GM10248 (cell line): ENCODE measurements at places on chromosomes 3 and 15.
A peak's percentile ranks its signal among the peaks of the same experiment; 100 is the strongest.

DNA sequence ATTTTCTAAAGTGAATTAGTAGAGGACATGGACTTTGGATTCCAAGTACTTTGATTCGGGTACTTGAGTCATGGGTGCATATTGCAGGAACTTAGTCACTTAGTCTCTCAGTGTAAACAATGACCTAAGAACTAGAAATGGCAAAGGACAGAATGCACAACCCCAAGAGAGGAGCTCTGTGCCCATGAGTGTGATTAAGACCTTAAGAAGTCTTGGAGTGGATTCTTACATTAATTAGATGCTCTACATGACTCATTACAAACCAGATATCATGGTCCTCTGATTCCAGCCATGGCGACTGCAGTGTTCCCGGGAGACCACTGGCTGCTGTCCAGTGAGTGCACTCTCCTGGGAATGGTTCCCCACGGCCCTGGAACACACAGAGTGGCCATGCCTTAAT, 251.5 kb downstream of the GABRG3 start:
- no peak for DNase-seq

DNA sequence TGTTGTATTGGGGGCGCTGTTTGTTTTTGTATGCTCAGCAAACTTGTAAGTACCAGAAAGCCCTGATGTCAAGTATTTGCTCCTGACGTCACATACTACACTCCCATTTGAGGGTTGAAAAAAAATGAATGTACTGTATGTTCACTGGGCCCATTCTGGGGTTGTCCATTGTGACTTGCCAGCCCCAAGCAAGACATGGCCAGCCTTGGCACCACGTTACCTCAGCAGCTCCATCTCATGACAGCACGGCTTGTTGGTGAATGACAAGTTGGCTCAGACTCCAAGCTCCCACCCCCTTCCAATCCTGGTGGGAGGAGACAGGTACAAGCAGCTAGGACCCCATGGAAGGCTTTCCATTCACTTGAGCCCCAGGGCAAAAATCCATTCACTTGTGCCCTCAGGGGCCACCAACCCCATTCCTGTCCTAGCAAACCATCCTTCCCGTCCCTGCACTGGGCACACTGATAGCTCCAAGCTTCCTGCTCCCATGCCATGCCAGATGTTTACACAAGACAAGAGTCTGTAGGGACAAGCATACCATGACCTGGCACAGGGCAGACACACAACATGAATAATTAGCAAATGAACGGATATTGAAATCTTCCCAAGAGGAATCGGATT, 1.6 kb downstream of the PHGR1 start:
- DNase-seq = no peak

- DNase-seq = no peak
These were observed 14.3 kb downstream of the CXCR6 start for GRCh38 chr3:45957586-45957985.

- no peak for DNase-seq
These were observed 270.8 kb upstream of the TOPAZ1 start for GRCh38 chr3:43970920-43971319.

DNA sequence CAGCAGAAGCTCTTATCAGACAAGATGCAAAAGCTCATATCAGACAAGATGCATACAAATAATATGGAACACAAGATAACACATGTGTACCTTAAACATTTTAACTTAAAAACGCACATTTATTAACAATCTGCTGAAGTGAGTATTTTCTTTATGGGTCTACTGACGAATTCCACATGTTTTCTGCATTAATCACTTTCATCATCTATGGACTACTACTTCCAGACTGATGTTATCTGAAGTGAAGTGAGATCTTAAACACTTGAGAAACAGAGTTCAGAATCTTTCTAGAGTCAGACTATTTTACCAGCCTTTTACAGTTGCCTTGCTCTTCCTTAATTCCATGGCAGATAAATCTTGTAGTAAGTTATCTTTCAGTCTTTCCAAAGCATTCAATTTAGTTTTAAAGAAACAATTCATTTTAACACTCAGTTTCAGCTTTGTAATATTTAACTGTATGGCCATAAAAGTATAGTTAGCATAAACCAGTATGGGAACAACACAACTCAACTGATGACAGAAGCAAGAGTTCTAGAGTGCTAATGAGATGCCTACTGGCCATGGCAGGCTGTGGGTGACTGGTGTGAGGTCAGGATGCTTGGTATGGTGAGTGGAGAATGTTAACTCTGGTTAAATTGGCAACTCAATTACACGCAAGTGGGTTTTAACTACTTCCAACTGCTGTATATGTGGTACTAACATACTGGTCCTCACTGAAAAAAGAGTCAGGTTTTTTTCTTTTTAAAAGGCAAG, 9.8 kb downstream of the CMTM6 start:
- DNase-seq = no peak

DNA sequence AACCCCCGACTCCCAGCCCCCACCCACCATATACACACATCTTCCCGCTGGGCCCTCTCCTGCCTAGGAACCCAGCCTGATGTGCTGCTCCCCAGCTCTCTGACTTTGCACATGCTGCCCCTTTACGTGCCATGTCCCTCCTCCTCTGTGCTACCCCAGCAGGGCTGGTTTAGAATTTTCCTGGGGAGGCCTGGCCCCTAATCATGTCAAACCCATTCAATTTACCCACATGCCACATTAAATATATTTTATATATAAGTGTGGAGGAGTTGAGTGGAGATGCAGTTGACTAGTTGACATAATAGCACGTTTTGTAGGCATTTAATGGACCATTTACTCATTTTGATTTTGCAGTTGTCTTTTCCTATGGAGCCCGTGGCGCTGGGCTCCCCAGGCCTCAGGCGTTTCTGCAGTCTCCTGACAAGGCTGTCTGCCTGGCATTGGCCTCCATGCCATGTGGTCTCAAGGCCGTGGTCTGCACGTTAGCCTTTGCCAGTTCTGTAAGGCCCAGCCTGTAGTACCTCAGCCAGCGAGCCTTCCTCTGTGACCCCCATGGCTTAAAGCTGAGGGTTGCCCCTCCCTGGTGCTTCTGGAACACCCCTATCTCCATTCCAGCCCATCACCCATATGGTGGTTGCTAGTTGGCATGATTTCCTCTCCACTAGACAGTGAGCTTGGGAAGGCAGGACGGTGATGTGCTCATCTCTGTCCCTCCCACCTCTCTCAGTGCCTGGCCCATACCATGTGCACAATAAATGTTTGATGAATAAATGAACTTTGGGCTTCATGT, 155.8 kb downstream of the TLE3 start:
- no peak for DNase-seq

GRCh38 chr3:16406166-16406565, 107.3 kb downstream of the RFTN1 start:
- DNase-seq = no peak

- no peak for DNase-seq
These were observed 32.6 kb upstream of the SPTBN5 start for GRCh38 chr15:41926185-41927056.

DNA sequence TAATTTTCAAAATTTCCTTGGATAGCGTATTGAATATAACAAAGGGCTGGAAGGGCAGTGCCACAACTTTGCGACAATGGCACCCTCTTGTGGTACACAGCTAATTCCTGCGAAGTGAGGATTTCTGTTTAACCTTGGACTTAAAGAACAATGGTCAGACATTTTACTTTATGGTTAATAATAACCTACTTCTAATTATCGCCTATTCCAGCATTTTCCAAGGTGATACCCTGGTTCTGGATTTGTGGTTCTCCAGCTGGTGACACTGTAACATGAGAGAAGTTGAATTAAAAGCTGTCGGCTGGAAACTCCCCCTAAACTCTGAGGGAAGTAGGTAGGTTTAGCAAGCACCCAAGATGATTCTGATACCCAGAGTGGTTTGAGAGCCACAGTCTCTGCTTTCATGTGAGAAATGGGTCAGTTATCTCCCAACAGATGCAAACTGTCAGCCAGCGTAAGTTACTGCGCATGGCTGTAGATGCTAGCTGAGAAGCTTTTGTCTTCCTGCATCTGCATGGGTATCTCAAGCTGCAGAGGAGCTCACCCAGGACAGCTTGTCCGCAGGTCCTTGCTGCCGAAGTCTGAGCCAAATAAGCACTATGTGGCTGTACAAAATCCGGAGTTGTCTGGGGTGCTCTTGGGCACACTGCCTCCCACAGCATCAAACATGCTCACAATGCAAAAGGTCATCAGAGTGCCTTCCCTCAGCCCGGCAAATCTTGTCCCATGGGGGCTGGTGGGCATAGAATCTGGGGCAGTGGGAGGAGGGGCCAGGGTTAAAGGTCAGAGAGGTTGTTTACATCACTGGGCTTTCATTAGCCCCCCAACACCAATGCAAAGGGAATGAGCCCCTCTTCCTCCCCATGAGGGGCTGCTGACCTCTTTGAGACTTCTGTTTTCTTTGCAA, 6.6 kb upstream of the CHSY1 start:
- peak; percentile 48 for DNase-seq

- no peak for DNase-seq
These were observed 22.3 kb downstream of the SEMA5B start for GRCh38 chr3:123005291-123005690.

- DNase-seq = no peak
These were observed 149.0 kb downstream of the PDZRN3 start for GRCh38 chr3:73475717-73476116.

- no peak for DNase-seq
These were observed 15.6 kb downstream of the MEX3B start for GRCh38 chr15:82030176-82030575.

- no peak for DNase-seq
These were observed 32.3 kb upstream of the LEKR1 start for GRCh38 chr3:156793851-156794250.

- DNase-seq = no peak
These were observed 84.2 kb upstream of the ABHD2 start for GRCh38 chr15:89003865-89004725.

DNA sequence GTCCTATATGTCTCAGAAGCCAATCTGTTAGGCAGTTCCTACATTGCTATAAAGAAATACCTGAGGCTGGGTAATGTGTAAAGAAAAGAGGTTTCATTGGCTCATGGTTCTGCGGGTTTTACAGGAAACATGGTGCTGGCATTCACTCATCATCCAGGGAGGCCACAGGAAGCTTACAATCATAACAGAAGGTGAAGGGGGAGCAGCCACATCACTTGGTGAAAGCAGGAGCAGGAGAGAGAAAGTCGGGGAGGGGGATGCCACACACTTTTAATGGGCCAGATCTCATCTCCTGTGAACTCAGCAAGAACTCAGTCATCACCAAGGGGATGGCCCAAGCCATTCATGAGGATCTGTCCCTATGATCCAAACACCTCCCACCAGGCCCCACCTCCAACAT, 9.1 kb downstream of the SLC49A4 start:
- DNase-seq = no peak

- DNase-seq = no peak
These were observed 127.1 kb upstream of the SMAD3 start for GRCh38 chr15:66938114-66938830.

- no peak for DNase-seq
These were observed 185.1 kb upstream of the AGTR1 start for GRCh38 chr3:148512648-148513047.

DNA sequence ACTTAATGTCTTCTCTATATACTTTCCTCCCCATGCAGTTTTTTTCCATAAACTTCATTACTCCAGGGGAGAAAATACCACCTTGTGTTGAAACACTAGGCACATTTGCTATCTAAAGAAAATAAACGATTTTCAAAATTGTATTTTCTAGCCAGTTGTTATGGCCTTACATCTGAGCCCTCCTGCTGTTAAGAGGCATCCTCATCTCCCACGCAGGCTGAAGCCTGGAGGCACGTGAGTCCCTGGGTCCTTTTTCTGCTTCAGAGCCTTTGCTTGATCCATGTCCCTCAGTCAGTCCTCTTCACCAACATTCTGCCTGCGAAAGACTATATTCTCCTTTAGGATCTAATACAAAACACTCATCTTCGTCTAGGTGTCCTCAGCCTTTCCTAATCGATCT, 479.6 kb upstream of the ZNF717 start:
- no peak for DNase-seq

DNA sequence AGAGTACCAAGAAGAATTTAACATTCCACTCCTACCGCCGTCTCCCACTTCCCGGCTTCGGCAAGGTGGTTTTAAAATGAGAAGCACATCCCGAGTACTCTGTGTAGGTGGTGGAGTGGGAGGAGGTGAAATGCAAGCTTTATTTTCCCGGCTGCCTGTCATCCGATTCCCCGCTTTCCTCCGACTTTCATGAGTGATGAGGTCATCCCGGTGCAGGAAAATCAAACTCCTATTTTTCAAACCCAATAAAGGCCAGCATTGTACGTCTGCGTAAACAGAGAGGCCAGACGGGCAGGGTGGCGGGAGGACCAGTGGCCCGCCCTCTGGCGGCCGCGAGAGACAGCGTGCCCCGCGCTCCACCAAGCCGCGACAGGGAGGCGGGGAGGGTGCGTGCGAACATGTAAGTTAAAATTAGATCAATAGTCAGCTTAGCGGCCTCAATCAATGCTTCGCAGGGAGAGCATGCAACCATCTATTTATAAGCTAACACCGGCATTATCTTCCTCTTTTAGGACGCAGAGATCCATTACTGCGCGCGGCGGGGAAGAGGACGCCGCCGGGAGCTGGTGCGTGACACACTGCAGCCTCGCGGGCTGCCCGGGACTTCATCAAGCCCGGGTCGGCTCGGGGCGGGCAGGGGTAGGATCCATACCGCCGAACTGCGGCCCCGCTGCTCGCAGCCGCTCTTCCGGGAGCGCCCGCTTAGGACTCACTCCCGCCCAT, 163.3 kb downstream of the CD47 start:
- peak; percentile 86 for DNase-seq

- DNase-seq = no peak
These were observed 547.6 kb downstream of the FOXP1 start for GRCh38 chr3:71035886-71036285.

DNA sequence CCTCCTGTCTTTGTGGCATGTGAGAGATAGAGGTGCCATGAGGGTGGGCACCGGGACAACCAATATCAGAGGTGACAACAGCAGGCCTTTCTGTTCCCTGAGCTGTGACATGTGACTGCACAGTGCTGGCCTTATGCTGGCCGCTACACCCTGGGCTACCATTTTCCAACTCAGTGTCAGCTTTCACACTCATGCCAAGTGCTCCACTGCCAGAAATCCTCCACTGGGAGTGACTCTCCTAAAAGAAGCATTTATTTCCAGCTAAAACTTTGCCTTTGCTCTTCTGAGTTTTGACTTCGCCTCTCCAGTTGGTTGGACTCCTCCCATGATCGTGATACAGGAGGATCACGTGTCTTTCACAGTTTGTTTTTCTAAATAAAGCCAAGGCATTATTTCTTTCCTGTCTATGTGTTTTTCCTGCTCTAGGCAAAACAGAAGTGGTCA, 31.4 kb downstream of the CA12 start:
- no peak for DNase-seq

GRCh38 chr3:69095636-69096035, 10.9 kb downstream of the ARL6IP5 start:
- DNase-seq = no peak

GRCh38 chr3:73215901-73216300, 154.4 kb downstream of the EBLN2 start:
- no peak for DNase-seq

- no peak for DNase-seq
These were observed 215.2 kb upstream of the SGO1 start for GRCh38 chr3:20401253-20401652.
